Fibroblast of skin of right quadriceps (primary cell): ENCODE measurements at places on chromosomes 7 and 10.

GRCh38 chr7:33040803-33041516 is 21.6 kb downstream of the NT5C3A start:
- no peak for DNase-seq

DNA sequence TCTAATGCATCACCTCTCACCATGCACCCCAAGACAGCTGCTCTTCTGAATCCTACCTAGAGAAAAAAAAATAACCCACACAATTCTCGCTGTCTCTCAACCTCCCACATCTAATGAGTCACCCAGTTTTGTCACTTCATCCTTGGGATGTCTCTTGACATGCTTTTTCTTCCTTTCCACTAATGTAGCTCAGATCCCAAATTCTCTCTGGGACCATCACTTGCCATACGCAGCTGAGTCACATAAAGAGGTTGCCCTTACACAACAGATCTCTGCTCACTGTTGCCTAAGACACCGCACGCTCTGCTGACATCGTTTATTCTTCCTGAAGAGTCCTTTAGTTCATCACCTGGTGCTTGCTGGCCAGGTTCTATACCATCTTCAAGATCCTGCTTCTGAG is 606.0 kb upstream of the GALNT17 start:
- DNase-seq = peak; percentile 3

GRCh38 chr10:76937181-76937600 is 700.4 kb downstream of the KCNMA1 start:
- no peak for DNase-seq

- DNase-seq = no peak
Observed at GRCh38 chr7:39647816-39648215, 24.4 kb downstream of the RALA start.

DNA sequence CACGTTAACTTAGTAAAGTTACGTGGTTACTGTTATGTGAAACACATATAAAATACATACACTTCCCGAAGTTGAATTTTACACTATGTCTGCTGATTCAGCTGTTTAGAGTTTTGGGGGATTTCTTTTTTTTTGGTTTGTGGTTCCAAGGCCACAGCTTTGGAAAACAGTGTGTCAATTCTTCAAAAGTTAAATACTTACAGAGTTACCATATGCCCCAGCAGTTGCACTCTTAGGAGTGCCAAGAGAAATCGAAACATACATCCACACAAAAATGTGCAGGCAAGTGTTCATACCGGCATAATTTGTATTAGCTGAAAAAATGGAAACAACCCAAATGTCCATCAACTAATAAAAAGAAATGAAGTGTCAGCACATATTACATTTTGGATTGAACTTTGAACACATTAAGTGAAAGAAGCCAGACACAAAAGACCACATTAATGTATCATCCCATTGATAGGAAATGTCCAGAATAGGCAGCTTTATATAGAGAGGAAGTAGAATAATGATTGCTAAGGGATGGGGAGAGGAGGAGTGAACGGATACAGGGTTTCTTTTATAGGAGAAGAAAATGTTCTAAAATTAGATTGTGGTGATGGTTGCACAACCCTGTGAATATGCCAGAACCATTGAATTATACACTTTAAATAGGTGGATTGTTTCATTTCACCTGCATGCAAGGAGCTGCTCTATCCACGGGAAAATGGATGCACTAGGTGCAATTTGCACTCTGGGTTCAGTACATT is 17.6 kb downstream of the APBB1IP start:
- no peak for DNase-seq

DNA sequence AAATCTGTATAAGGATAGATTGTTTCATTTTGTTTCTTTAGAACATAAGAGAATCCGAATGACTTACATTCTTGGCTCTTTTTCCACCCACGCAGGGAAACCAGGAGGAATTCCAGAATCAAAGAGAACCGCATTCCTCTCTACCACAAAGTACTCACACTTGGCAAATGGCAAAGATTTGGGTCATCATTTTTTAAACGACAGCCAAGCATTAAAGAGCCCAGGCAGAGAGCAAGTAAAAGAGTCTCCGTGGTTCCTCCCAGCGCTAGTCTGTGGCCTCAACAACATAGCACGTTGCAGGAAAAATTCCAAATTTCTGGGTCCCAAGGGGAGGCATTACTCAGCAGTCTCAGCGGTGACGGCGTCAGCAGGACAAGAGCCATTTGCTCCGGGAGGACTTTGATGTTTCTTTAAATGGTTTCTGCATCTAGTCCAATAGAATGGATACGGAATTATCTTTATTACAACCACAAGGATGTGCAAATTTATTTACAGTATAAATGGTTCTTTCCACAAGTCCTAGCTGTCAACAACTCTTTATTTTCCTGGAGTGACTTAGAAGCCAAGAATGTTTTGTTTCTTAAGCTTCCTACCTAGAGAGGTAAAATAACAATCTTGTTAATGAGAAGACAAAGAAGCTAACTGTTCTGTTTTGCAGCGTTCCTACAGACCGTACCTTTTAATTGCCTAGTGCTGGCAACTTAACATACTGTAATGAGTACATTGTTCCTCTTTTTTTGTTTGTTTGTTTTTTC is 232.5 kb downstream of the SKIDA1 start:
- DNase-seq = peak; percentile 100

GRCh38 chr10:116732573-116732972 is 9.8 kb downstream of the HSPA12A start:
- no peak for DNase-seq

- DNase-seq = peak; percentile 65
Observed at GRCh38 chr10:11757821-11758463, 15.8 kb downstream of the ECHDC3 start.

- no peak for DNase-seq
Observed at GRCh38 chr10:116272440-116273283, at the start of gene GFRA1. Gene GFRA1, minus strand, starts transcription at chr10:116273206. Its CDS starts 1,177 bp downstream, at chr10:116272029.
